Progenitor cell of endocrine pancreas (in vitro differentiated cells): ENCODE measurements at places on chromosomes 6 and 20.

- no peaks in the 10 kb centered on the region for H3K27me3 ChIP-seq
- DNase-seq = no peak
- peak overlapping the region; percentile 67 for H3K4me3 ChIP-seq
Observed at GRCh38 chr6:168314948-168315347, 4.6 kb downstream of the DACT2 start.

DNA sequence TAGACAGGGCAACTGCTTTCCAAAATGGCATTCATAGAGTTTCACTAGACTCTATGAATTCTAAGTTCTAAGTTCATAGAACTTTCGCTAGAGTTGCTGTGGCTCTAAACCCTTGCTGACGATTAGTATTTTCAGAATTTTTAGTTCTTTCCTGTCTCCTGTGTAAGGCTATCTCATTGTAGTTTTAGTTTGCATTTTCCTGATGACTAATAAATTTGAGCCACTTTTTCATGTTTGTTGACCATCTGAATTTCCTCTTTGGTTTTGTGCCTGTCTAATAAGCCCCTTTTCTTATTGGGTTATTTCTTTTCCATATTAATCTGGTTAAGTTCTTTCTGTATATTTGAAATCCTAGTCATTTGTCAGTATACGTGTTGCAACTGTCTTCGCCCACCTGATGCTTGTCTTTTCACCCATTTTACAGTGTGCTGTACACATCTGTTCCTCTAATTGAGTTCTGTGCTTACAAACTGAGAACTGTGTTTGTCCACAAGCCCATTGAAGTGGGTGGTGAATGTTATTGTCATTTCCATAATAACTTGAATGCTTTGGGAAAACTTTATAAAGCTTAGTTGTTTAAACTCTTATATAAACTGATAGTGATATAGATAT lies 177.7 kb upstream of the CDYL start:
- no peak overlapping the region for H3K4me3 ChIP-seq
- no peak overlapping the region for H3K27ac ChIP-seq
- no peak for DNase-seq
- H3K36me3 ChIP-seq = no peaks in the 10 kb centered on the region
- no peaks in the 10 kb centered on the region for H3K27me3 ChIP-seq
- no peaks in the 10 kb centered on the region for H3K4me1 ChIP-seq

GRCh38 chr20:49914310-49915117 lies 815 bp downstream of the SPATA2 start:
- no peak for DNase-seq
- no peaks in the 10 kb centered on the region for H3K27me3 ChIP-seq
- H3K4me1 ChIP-seq = peaks cover 25% of the 10 kb centered on the region

DNA sequence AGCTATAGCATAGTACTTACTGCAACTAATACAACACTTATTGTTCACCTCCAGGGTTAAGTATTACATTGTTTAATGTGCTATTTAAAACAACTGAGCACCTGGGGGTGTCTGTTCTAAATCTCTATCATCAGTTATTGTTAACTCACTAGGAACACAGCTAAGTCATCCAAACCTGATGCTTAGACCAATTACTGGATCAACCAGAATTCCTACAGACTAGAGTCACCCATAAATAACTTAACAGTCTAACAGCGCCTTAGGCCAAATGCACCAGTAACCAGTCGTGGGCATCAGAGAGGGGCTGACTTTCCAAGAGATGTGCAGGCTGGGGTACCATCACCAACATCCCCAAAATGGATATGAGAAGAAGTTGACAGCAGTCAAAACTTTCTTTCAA lies 110.7 kb downstream of the ADTRP start:
- H3K4me3 ChIP-seq = no peak overlapping the region
- no peak overlapping the region for H3K27ac ChIP-seq
- peaks cover 2% of the 10 kb centered on the region for H3K36me3 ChIP-seq
- no peaks in the 10 kb centered on the region for H3K27me3 ChIP-seq
- no peak for DNase-seq

GRCh38 chr6:123629258-123629941 lies 7.3 kb downstream of the TRDN start:
- H3K27me3 ChIP-seq = no peaks in the 10 kb centered on the region
- no peak for DNase-seq

GRCh38 chr6:94487371-94487770 lies 1068.0 kb upstream of the EPHA7 start:
- H3K27ac ChIP-seq = no peak overlapping the region
- H3K27me3 ChIP-seq = no peaks in the 10 kb centered on the region
- DNase-seq = no peak
- H3K4me1 ChIP-seq = no peaks in the 10 kb centered on the region

DNA sequence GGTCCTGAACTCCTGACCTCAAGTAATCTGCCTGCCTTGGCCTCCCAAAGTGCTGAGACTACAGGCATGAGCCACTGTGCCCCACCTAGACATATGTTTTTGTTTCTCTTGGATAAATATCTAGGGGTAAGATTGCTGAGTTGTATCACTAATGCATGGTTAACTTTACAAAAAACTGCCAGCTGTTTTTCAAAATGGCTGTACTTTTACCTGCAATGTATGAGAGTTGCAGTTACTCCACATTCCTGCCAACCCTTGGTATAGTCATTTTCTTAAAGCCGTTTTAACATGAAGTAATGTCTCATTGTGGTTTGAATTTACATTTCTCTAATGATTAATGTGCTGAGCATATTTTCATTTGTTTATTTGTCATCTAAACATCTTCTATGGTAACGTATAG lies 289.7 kb downstream of the UTRN start:
- no peaks in the 10 kb centered on the region for H3K27me3 ChIP-seq
- H3K36me3 ChIP-seq = peaks cover 32% of the 10 kb centered on the region
- DNase-seq = no peak
- H3K4me3 ChIP-seq = no peak overlapping the region
- H3K4me1 ChIP-seq = no peaks in the 10 kb centered on the region

DNA sequence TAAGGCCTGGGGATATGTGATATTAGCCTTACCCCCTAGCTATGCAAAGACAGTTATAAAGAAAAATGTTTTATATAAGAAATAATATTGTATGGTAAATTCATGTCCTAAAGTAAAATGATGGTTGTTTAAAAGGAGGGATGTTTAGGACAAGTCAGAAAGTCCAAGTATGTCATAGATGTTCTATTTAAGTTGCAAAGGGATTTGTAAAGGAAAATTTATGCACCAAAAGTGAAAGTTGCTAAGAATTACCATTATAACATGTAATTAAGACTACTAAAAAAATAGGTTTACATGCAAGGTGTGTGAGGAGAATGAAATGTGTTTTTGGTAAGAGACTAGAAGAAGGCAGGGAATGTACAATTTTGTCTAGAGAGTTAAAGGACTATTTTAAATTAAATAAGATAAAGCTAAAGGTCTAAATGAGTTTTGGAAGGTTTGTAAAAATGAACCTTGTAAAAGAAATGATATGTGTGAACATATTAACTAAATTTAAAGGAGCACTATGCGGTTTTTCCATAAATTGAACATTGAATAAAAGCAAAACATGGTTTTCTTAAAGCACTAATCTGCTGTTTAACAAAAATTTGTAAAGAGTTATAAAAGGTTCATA lies 22.7 kb upstream of the GOPC start:
- no peaks in the 10 kb centered on the region for H3K27me3 ChIP-seq
- peaks cover 6% of the 10 kb centered on the region for H3K36me3 ChIP-seq
- peaks cover 2% of the 10 kb centered on the region for H3K4me1 ChIP-seq
- no peak overlapping the region for H3K4me3 ChIP-seq
- DNase-seq = no peak

GRCh38 chr20:16566080-16566479 lies 7.2 kb downstream of the KIF16B start:
- H3K27me3 ChIP-seq = no peaks in the 10 kb centered on the region
- H3K4me1 ChIP-seq = peaks cover 10% of the 10 kb centered on the region

DNA sequence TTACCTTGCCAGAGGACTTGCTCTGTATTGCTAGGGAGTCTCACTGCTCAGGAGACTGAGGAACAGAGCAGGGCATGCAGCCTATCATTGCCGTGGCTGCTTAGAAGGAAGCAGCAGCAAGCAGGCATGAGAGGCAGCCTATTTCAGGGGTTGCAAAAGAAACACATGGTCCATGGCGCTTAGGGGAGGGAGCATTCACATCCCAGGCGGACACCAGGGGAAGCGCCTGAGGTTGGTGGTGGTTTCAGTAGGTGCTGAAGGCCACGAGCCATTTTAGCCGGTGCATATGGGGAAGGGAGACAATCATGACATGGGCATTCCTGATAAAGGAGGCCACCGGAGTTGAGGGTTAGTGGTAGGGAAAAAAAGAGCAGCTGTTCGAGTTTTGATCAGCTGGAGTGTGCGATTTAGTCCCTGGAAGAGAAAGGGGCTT lies 20.9 kb downstream of the FARS2 start:
- H3K36me3 ChIP-seq = no peaks in the 10 kb centered on the region
- H3K4me3 ChIP-seq = no peak overlapping the region
- H3K27ac ChIP-seq = no peak overlapping the region
- DNase-seq = no peak
- peaks cover 36% of the 10 kb centered on the region for H3K27me3 ChIP-seq

DNA sequence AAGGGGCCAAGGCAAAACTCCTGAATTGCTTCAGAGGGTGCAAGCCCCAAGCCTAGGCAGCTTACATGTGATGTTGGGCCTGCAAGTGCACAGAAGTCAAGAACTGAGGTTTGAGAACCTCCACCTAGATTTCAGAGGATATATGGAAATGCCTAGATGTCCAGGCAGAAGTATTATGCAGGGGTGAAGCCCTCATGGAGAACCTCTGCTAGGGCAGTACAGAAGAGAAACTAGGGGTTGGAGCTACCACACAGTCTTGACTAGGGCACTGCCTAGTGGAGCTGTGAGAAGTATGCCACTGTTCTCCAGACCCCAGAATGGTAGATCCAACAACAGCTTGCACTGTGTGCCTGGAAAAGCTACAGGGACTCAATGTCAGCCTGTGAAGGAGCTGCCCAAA lies 179.7 kb upstream of the GJE1 start:
- DNase-seq = no peak
- peaks cover 2% of the 10 kb centered on the region for H3K36me3 ChIP-seq
- no peak overlapping the region for H3K27ac ChIP-seq
- H3K27me3 ChIP-seq = no peaks in the 10 kb centered on the region
